ENCODE measurements at places on chromosomes 7 and 10. TPM values are rescaled to one million over a fixed set of nuclear protein-coding genes. Genes with fewer than 3 reads are reported as not detected.

CRYGN gene
- total RNA-seq: not detected

SEMA3E gene
- 0.27 TPM for total RNA-seq

ZNF518A gene
- 8.2 TPM for total RNA-seq

FGFBP3 gene
- total RNA-seq: 0.97 TPM

ACSM6 gene
- total RNA-seq: not detected
